NAMALWA (cell line): ENCODE measurements at places on chromosomes 11 and 22.

- no peak for DNase-seq
These were observed 11.3 kb downstream of the MYO18B start for GRCh38 chr22:25753252-25753651.

- no peak for DNase-seq
These were observed 113.0 kb downstream of the CTTN start for GRCh38 chr11:70511345-70511744.

- DNase-seq, result peak; percentile 52
These were observed 37.3 kb upstream of the SLC22A12 start for GRCh38 chr11:64553554-64554201.

DNA sequence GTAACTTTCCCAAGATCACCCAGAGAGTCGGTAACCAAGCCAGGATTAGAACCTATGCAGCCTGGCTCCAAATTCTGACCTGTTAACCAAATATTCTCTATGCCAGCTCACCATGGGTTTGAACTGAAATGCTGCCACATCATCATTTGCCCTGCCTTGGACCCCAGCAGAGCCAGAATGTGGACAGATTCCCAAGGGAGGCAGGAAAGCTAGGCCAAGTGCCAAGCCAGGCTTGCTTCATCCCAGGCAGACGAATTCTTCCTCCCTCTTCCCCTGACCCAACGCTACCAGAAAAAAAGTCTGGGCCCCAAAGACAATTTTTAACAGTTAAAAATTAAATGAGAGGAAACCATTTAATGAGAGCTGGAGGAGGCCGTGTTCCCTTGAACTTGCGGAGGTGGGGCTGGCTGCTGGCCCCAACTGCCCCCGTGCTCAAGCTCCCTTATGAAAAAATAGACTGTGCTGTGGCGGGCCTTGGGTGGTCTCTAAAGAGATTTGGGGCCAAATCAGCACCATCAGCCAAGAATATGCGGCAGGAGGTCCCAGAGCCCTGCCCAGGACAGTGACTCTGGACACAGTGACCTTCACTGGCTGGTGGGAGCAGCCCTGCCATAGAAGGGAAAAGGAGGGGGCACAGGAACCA is 184.1 kb upstream of the SYT13 start:
- no peak for DNase-seq

DNA sequence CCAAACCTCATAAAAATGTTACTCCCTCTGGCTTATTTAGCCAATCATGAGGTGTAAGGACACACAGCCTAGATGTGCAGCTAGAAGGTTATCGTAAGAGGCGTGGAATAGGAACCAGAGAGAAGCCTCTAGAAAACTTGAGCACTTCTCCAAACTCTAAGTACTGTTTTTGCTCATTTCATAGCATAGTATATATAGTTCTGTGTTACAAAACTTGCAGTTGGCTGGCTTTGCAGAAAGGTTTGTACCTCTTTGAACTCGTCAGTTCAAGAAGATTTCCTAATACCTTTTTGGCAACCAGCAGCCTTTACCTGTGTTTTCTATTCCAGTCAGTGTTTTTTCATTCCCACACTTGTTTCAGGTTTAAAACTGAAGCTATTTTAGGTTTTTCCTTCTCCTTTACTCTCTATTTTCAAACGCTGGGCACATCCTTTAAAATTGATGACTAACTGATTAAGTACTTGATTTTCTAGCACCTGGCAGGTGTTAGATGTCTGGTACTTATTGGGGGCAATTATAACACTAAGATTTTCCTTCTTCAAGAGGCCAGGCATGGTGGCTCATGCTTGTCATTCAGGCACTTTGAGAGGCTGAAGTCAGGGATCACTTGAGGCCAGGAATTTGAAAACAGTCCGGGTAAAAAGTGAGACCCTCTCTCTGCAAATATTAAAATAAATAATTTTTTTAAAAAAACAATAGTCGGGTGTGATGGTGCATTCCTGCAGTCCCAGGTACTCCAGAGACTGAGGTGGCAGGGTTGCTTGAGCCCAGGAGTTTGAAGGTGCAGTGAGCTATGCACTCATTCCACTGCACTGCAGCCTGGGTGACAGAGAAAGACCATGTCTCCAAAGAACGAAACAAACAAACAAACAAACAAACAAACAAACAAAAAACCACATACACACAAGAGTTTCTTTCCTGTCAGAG is 125.2 kb downstream of the LRRC4C start:
- DNase-seq, result no peak

- DNase-seq, result no peak
These were observed 101.1 kb downstream of the MICAL3 start for GRCh38 chr22:17922925-17923903.

DNA sequence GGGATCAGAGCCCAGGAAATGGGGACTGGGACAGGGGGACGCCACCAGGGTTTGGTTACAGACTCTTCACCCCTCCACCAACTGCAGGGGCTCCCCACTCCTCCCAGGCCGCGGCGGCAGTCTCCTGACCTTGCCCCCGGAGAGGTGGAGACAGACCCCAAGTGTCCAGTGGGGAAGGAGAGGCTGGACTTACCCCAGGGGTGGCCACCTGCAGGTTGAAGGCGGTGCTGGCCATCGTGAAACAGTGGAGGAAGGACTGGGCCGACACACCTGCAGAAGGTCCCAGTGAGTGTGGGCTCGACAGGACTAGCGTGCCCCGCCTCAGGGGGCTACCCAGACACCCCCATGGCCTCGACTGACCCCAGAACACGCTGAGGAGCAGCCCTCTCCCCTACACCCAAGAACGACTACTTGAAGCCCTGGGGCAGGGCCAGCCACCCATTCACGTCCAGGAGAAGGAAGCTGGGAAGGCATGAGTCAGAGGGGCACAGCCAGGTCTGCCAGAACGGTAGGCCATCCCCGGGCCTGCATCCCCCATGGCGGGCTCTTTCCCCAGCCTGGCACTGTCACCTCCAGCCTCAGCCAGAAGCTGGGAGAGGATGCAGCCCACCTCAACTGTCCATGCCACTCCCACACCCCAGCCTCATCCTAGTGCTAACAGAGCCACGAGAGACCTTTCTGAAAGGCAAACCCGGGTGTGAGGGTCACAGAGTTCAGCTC is 2.3 kb downstream of the GATD1 start:
- DNase-seq, result no peak

- DNase-seq, result no peak
These were observed 13.1 kb upstream of the MFRP start for GRCh38 chr11:119359365-119360214.

GRCh38 chr22:27913162-27913741 is 5.8 kb downstream of the PITPNB start:
- peak; percentile 21 for DNase-seq

DNA sequence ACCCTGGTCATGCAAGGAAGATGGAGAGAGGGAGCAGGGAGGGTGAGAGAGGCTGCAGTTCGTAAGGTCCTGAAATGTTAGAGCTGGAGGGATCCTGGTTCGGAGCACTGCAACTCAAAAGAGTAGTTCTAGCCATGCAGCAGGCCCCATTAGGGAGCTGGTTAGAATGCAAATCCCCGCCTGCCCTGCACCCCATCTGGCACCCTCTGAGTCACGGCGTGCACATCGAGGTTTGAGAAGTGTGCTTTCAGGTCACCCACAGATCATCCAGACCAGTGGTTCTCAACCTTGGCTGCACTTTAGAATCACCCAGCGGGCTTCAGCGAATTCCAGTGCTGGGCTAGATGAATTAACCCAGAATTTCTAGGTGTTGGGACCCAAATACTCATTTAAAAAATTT is 48.2 kb downstream of the ST3GAL4 start:
- no peak for DNase-seq

DNA sequence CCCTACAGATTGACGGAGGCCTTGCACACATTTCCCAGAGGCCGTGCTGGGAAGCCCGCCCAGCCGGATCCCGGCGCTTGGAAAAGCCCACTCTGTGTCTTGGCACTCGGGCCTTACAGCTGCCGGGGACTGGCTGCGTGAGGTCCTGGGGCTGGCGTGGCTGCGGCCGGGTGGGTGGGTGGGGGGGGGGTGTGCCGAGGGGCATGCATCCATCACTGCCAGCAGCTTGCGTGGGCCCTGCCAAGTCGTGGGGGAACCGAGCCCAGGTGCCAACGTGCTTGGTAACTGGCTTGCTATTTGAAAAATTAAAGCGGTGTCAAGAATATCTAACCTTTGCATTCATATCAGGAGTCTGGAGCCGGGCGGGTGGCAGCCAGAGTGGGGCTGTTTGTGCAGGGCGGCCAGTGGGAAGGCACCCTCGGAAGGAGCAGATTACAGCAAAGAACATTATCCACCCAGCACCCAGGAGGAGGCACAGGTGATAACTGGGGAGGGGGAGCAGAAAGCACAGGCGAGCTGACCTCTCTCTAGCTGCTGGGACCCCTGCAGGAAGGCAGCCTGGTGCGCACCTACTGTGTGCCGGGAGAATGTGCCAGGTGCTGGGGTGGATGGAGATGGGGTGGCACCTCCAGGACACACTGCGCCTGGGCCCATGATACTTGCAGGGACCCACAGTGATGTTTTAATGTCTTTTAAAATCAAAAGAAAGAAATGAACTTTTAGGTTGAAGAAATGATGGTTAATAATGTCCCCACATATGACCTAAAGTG is 28.5 kb upstream of the SMIM38 start:
- DNase-seq, result no peak

DNA sequence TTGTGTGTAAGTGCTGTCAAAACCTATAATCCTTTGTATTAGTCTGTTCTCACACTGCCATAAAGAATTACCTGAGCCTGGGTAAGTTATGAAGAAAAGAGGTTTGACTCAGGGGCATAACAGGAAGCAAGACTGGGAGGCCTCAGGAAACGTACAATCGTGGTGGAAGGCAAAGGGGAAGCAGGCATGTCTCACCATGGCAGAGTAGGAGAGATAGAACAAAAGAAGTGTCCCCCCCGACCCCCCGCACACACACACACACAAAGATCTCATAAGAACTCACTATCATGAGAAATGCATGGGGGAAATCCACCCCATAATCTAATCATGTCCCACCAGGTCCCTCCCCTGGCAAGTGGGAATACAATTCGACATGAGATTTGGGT is 2.3 kb upstream of the USP28 start:
- no peak for DNase-seq

DNA sequence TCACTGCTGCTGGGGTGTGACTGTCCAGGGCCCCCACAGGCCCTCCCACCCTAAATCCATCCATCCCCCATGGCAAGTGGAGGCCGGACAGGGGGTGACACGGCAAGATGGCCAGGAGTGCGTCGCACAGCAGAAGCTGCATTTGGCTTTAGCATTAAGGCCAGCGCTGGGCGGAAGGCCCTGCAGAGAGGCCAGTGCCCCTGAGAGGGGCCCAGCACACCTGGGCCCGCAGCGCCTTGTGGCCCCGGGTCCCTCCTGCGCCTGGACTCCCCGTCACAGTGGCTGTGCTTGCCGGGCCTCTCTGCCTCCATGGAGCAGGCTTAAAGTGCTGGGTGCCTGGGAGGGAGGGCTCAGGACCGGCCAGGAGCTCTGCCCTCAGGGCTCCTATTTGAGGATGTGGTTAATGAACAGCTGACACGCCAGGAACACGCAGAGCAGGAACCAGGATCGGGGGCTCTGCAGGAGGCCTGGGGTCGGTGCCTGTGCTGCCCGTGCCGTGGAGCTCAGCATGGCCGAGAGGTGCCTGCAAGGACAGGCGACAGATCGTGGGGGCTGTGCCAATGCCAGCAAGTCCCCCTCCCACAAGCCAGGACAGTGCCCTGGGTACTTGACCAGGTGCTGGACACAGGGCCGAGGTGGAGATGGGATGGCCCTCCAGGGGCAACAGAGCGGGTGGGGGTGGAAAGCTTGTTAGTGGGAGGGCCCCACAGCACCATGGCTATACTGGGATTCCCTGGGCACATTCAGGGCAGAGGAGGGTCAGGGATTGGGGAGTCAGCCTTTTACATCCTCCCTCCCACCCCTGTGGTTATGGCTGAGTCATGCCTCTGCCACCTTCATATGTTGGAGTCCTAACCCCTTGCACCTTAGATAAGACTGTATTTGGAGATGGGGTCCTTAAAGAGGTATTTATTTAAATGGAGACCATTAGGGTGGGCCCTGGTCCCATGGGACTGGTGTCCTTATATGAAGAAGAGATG is 30.9 kb upstream of the CARS1 start:
- no peak for DNase-seq

GRCh38 chr11:94068764-94069163 is 47.6 kb downstream of the HEPHL1 start:
- DNase-seq, result no peak

DNA sequence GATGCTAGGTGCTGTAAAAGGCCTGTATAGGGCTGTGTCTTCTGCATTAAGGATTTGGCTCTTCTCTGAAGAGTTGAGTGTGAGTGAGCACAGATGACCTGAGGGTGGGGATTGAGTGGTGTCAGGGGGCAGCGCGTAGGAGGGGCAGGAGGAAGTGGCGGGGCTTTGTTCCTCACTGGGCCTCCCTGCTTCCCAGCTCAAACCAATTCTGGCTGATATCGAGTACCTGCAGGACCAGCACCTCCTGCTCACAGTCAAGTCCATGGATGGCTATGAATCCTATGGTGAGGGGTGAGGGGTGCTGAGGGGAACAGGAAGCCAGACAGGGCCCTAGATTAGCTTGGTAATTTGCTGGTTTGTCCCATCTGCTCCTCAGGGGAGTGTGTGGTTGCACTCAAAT is 9.1 kb downstream of the PHOX2A start:
- no peak for DNase-seq

GRCh38 chr22:26570115-26570514 is 19.8 kb downstream of the TPST2 start:
- no peak for DNase-seq

GRCh38 chr22:36860821-36861659 is at the start of gene NCF4:
TSS of gene NCF4 (plus strand) at chr22:36861006. CDS start at chr22:36861172, 166 bp downstream.
- peak; percentile 97 for DNase-seq

- no peak for DNase-seq
These were observed 15.9 kb downstream of the GALNT18 start for GRCh38 chr11:11605821-11606450.

DNA sequence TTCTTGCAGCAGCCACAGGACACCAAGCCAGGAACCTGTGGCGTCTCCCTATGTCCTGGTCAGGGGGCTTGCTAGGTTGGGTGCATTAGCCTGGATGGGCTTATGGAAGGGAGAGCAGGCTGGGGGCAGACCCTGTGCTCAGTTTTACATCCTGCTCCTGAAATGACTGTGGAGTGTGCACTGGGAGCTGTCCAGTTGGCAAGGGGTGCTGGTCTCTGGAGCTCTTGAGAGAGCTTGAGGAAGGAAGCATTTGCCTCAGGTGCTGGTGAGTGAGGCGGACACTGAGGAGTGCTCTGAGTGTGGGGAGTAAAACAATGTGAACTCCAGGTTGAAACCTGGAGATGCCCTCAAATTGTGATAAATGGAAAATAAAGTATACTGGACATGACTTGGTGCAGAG is 3.4 kb downstream of the SCGB1D4 start:
- DNase-seq, result no peak

DNA sequence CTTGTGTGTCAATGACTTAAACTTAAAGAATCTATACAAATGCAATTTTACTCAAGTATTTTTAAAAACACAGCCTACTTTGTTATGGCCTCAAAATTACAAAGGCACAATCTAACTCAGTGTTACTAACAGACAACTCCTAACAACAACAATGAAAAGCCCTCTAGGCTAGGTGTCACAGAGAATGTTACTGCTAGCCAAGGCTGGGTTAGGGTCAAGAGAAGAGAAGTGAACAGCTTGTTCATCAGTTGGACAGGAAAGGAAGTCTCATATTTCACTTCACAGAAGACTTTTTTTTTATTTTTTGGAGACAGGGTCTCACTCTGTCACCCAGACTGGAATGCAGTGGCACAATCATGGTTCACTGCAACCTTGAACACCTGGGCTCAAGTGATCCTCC is 26.0 kb downstream of the CLDN25 start:
- no peak for DNase-seq

- peak; percentile 6 for DNase-seq
These were observed 79.0 kb downstream of the APIP start for GRCh38 chr11:34836958-34837856.
